ENCODE measurements at places on chromosomes 13 and 19. TPM values are rescaled to one million over a fixed set of nuclear protein-coding genes. Genes with fewer than 3 reads are reported as not detected.

ZNF442 gene
- 7.0 TPM for total RNA-seq

ZNF100 gene
- total RNA-seq, result 10.5 TPM

TMEM255B gene
- total RNA-seq, result 2.7 TPM

SOX1 gene
- total RNA-seq, result not detected

ATCAY gene
- total RNA-seq, result 0.10 TPM

RINL gene
- 7.1 TPM for total RNA-seq

ZNF528 gene
- 28.6 TPM for total RNA-seq

PEAK3 gene
- total RNA-seq, result not detected

ADAMTSL5 gene
- total RNA-seq, result 9.0 TPM

TMIGD2 gene
- not detected for total RNA-seq

PDX1 gene
- total RNA-seq, result not detected

TBXA2R gene
- 2.4 TPM for total RNA-seq

GPR18 gene
- not detected for total RNA-seq

KRTDAP gene
- 9.6 TPM for total RNA-seq

CACNA1A gene
- total RNA-seq, result 0.72 TPM

FFAR2 gene
- 15.6 TPM for total RNA-seq

OR7C1 gene
- 0.31 TPM for total RNA-seq

CGB2 gene
- total RNA-seq, result not detected

CACNG7 gene
- not detected for total RNA-seq

RGL3 gene
- 0.10 TPM for total RNA-seq

ZNF724 gene
- total RNA-seq, result 6.7 TPM

ELANE gene
- total RNA-seq, result 3.5 TPM

EDDM13 gene
- not detected for total RNA-seq

FKBP8 gene
- total RNA-seq, result 115 TPM

SIGLEC5 gene
- not detected for total RNA-seq

SCAF1 gene
- total RNA-seq, result 19.5 TPM

LDLR gene
- total RNA-seq, result 43.1 TPM

ZSCAN22 gene
- total RNA-seq, result 2.5 TPM

SLC46A3 gene
- total RNA-seq, result 2.2 TPM

CYP4F8 gene
- total RNA-seq, result not detected

LILRB1 gene
- 0.51 TPM for total RNA-seq

FBN3 gene
- 13.3 TPM for total RNA-seq

AMER2 gene
- total RNA-seq, result 0.62 TPM

EMC10 gene
- 79.0 TPM for total RNA-seq

SYCN gene
- total RNA-seq, result not detected

PRX gene
- total RNA-seq, result 32.0 TPM

MEF2B gene
- total RNA-seq, result not detected
